ENCODE measurements at places on chromosomes 1 and 21. TPM values are rescaled to one million over a fixed set of nuclear protein-coding genes. Genes with fewer than 3 reads are reported as not detected.

Gene SPRR2B
- not detected for total RNA-seq

Gene TRAF3IP3
- total RNA-seq = 1.3 TPM

Gene TCEA3
- total RNA-seq = 38.3 TPM

Gene CD1E
- not detected for total RNA-seq
